ENCODE measurements at places on chromosomes 7 and 10.
A peak's percentile ranks its signal among the peaks of the same experiment; 100 is the strongest.

DNA sequence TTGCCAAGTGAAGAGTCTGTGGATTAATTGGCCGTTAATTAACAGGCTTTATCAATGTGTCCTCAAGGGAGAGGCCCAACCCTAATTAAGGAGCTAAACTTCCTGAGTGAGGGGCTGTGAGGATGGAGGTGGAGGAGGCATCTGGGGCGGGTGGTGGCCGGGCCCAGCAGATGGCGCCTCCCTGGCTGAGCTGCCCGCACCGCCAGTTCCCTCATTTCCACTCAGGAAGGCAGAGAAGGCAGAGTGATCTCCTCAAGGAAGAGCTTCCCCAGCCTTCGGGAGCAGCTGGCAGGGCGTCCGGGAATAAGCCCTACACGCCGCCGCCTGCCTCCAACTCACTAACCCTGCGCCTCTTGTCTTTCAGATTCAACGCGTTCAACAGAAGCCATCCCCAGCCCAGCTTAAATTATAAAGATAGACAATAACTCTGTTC lies 112.2 kb downstream of the CYTH3 start:
- peak; percentile 35 for DNase-seq

- no peak for DNase-seq
Measured at GRCh38 chr7:47957156-47957555, 8.9 kb upstream of the PKD1L1 start.

- DNase-seq: peak; percentile 85
Measured at GRCh38 chr10:132434405-132435005, 37.5 kb downstream of the PWWP2B start.

GRCh38 chr7:100673942-100674410 lies 436 bp downstream of the GNB2 start:
- peak; percentile 51 for DNase-seq

DNA sequence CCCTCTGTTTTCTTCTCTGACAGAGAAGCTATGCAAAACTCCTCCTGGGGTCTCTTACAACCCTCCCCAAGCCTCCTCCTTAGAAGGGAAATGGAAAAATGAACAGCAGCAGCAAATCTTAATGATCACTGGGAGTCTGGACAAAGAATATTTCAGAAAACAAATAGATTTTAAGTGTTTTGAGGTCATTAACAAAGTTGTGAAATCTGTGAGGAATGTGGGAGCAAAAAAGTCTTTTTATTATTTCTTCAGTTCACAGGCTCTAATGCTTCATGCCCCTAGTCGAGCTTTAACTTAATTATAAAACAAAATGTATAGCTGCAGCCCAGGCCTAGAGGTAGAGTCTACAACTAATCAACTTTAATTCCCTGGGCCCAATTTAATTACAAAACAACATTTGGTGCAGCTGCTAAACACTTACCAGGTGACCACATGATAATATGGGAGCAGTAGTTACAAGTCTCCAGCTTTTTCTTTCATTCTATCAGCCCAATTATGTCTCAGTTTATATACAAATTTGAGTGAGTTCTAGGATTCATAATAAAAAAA lies 293.2 kb downstream of the THSD7A start:
- no peak for DNase-seq

- no peak for DNase-seq
Measured at GRCh38 chr7:64045301-64046040, at the start of gene ZNF727. TSS of gene ZNF727 (plus strand) at chr7:64045434. CDS start at chr7:64045622, 188 bp downstream.

- DNase-seq: no peak
Measured at GRCh38 chr7:28580665-28581064, 168.3 kb downstream of the CREB5 start.

DNA sequence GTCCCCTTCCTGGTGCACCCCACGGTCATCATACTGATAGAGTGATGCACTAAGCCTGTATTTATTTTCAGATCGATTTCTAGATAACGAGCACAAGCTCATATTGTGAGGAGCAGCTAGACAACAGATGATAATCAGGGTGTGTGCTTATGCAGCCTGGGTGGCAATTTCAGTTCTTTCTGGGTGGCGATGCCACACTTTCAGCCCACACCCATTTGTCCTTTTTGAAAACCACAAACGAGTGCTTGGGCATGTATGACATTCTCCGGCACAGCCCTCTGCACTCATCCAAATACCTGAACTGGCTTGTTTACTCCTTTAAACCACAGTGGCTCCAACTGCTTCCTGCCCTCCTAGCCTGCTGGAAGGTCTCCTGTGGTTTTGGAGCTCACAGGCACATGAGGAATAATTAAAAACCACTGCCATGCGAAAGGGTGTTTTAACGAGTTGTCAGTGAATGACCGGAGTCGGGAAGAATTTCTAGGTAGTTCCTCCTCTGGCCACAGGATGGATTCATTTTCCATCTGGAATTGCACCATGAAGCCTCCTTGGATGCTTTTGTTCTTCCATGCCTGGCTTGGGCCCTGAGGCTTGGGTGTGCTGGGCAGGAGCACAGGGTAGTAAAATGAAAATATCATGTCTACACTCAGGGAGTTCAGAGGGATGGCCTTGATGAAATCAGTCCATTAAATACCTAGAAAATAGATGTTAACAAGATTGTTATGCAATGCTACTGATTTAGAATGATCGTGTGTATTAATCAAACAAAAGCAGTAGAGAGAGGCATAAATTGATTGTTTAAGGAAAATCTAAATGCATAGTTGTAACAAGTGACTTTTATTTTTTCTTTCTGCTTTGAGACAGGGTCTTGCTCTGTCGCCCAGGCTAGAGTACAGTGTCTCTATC lies 52.4 kb upstream of the ITGB1 start:
- peak; percentile 85 for DNase-seq

DNA sequence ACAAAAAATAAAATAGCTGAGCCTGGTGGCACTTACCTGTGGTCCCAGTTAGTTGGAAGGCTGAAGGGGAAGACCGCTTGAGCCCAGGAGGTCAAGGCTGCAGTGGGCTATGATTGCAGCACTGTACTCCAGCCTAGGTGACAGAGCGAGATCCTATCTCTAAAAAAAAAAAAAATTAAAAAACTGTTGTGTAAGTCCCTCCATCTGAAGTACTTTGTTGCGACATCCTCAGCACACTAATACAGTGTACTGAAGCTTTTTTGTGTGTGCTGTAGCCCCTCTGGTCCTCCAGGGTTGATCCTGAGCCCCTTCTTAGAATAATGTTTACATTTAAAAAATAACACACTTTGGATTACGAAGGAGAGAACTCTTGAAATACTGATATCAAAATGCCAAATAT lies 71.3 kb downstream of the PFKFB3 start:
- DNase-seq: peak; percentile 9

GRCh38 chr10:1200866-1201807 lies 145.0 kb downstream of the WDR37 start:
- no peak for DNase-seq

DNA sequence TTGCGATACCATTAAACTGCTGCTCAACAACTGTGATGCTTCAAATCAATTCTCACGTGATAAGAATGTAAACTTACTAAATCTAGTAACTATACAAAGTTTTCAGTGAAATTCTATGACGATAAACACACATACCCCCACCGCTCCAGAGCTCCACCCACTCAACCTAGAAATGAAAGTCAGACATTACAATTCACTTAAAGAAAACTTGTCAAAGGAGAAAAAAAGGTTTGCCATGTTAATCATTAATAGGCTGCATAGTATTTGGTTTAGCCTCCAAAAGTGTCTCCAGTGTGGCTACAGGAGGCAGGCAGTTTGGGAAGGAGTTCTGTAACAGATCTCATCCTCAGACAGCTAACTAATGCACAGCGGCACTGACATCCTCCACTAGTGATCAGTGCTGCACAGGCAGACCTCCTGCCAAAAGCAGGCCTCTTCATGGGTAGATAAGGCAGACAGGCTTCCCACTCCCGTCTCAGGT lies 3.1 kb downstream of the HERPUD2 start:
- DNase-seq: peak; percentile 65

DNA sequence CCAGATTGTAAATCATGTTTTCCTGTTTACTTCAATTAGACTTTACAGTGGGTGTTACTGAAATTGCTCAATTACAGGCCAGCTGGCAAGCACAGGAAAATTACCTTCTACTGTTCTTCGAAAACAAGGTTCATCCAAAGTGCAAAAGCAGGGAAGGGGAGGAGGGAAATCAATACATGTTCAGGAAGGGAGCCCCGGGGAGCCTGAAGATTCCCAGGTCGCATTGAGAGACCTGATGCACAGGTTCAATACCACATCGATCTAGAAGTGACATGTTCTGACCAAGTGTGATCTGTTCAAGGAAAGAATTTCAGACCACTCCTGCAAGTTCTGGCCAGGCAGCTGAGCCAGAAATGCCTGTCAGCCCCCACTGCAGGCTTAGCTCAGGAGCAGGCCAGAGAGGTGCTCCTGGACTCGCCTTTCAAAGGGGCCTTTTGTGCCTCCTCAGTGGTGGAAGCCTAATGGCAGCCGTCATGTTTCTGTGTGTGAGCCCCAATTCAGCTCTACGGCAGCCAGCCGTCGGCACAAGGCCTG lies 35.9 kb downstream of the FAM53B start:
- no peak for DNase-seq

DNA sequence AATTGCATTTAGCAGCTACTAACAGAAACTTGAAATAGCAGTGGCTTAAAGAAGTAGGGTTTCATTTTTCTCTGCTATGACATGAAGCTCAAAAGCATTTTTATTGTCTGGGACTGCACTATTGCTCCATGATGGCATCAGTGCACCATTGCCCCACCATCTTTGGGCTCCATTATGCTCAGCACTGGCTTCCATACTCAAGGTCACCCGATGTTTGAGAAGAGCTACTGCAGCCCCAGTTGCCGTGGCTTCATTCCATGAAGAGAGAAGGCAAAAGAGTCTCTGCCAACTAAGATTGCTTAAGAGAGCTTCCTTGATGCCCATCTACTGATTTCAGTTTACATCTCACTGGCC lies 192.2 kb upstream of the LRGUK start:
- no peak for DNase-seq

- DNase-seq: no peak
Measured at GRCh38 chr10:122263971-122264370, 7.1 kb upstream of the BTBD16 start.

DNA sequence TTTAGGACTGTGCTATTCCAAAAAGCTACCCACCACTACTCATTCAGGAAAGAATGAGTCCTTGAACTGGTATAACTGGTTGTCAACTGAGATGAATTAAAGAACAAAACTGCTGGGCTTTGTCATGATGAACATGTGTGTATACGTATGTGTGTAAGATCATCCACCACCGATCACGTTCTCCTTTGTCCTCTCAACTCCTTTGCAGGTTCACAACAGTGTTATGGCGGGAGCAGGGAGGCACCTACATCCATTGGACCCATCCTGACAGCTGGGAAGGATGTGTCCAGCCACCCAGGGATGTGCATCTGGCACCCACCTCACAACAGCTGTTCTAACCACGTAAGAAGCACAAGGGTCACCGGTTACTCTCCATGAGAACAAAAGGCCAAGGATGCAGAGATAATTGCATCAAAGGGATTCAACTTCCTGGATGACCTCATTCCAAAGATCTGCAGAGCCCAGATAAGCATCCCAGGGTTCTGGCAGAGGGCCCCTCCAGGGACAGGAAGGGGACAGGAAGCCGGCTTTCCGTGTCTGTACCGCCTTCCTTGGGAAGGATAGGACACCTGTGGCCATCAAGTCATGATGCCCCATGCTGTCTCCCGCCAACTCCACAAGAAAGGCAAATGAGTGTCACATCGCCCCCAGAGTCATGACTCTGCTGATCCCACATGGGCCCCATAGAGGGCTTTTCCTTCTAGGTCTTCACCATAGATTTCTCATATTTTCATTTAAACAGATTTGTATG lies 66.1 kb downstream of the STEAP1B start:
- no peak for DNase-seq

- DNase-seq: no peak
Measured at GRCh38 chr10:86970982-86971231, 2.6 kb downstream of the ADIRF start.

DNA sequence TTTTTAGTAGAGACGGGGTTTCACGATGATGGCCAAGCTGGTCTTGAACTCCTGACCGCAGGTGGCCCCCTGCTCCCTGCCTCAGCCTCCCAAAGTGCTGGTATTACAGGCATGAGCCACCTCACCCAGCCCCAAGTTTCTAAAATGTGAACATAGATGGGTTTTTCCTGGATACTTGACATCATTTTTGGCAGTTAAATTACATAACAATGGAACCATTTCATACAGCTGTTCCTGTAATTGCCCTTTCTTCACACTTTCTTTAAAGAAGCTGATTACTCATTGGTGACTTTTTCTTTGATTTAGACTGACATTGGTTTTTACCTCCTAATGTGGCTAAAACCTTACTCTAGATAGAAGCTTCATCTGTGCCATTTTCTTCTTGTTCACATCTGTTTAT lies 5.9 kb downstream of the ZKSCAN1 start:
- no peak for DNase-seq

DNA sequence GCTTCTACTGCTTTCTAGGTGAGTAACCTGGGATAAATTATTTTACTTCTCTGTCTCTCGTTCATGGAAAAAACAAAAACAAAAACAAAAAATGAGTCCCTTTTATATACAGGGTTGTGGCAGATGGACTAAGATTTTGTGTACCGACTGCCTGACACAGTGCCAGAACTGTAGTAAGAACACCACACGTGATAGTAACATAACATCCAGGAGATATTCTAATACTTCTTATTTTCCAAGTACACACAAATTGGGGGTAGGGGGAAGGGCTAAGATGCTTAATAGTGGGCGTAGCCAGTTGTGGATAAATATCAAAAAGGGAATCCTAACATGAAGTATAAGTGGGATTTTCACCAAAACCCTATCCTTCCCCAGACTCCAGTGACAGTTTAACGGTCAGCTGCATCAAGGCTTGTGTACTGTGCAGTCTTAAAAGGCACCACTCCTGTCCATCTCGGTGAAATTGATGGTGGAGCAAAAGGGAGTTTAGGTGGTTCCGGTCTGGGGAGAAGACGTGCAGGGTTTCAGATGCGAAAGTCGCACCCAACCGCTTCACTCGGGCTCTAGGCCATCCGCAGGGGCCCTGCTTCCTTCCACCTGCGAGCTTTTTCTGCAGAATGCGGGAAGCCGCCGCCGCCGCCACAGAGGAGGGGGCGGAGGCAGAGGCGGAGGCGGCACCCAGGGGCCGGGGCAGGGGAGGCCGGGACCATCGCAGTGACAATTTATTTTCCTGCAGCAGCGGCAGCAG lies at the start of gene STAMBPL1:
STAMBPL1 (plus strand) TSS at position 712 of the 748 bp plus-strand sequence. CDS start 21,464 bp downstream, outside the sequence.
- peak; percentile 79 for DNase-seq

GRCh38 chr7:17709127-17709526 lies 231.2 kb downstream of the SNX13 start:
- DNase-seq: no peak

DNA sequence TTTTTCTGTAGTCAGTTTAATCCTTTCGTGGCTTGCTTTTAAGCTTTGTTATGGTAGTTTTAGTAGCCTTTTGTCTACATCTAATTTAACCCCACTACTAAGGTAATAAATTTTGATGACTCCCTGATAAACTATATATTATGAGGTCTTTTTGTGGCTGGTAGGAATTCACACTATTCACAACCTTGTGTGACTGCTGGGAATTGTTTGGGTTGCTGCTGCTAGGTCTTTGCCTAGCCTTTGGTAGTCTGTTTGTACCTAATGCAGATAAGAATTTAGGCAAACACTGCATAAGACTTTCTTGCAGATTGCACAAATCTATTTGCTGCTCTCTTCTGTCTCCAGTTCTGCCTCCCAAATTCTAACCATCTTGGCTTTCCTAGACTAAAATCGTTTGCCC lies 58.3 kb downstream of the SHOC2 start:
- DNase-seq: no peak

- DNase-seq: no peak
Measured at GRCh38 chr10:42988069-42988468, 88.8 kb upstream of the RET start.
